ENCODE measurements at places on chromosomes 1 and 21. TPM values are rescaled to one million over a fixed set of nuclear protein-coding genes. Genes with fewer than 3 reads are reported as not detected.

- H3K36me3 ChIP-seq: no peaks in the 10 kb centered on the region
- H3K4me1 ChIP-seq: no peaks in the 10 kb centered on the region
- H3K4me3 ChIP-seq: no peak overlapping the region
- H3K27me3 ChIP-seq: no peaks in the 10 kb centered on the region
- no peak overlapping the region for H3K27ac ChIP-seq
Observed at GRCh38 chr21:40531431-40532110, 315.4 kb downstream of the DSCAM start.

- H3K27me3 ChIP-seq: no peaks in the 10 kb centered on the region
- no peak for DNase-seq
- no peaks in the 10 kb centered on the region for H3K4me1 ChIP-seq
Observed at GRCh38 chr1:231799363-231799986, 172.9 kb downstream of the DISC1 start.

GRCh38 chr1:39819091-39819812 is 30.6 kb upstream of the BMP8B start:
- peaks cover 16% of the 10 kb centered on the region for H3K27me3 ChIP-seq
- peaks cover 13% of the 10 kb centered on the region for H3K4me1 ChIP-seq
- no peak for DNase-seq
- no peaks in the 10 kb centered on the region for H3K36me3 ChIP-seq

Gene VCAM1
- total RNA-seq: not detected

Gene CFHR1
- not detected for total RNA-seq

DNA sequence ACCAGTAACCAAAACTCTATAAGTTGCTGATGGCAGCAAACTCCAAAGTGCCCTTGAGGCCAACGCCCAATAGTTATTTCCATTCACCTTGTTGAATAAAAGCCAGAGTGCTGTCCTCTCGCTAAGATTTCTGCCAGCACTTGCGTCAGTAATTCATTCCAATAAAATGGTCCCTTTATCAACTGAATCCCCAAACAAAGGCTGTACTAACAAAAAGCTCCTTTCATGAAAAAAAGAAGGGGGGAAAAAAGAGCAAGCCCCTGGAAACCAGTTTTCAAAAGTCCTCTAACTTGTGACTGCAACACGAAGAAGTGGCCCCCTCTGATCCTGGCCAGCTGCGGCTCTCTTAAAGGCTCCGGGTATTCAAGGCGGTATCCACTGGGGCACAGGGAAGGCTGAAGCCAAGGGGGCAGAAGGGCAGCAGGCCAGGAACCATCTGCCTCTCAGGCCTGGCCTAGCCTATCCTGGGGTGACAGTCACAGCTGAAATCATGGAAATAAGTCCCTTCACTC is 55.8 kb upstream of the ZNF326 start:
- DNase-seq: no peak
- H3K27ac ChIP-seq: no peak overlapping the region
- H3K36me3 ChIP-seq: peaks cover 22% of the 10 kb centered on the region
- H3K4me1 ChIP-seq: no peaks in the 10 kb centered on the region
- no peak overlapping the region for H3K4me3 ChIP-seq

Gene RGS4
- not detected for total RNA-seq

All from activated CD4-positive, alpha-beta T cell treated with anti-CD3 and anti-CD28 coated beads, Interleukin-2, amount 10 ng/mL, durations not matched to agents 24 days and 14 days (primary cell).